ENCODE measurements at places on chromosomes 12 and 14. TPM values are rescaled to one million over a fixed set of nuclear protein-coding genes. Genes with fewer than 3 reads are reported as not detected.

PLBD1 gene
- 43.7 TPM for polyA plus RNA-seq

B3GNT4 gene
- 6.4 TPM for polyA plus RNA-seq

SFSWAP gene
- polyA plus RNA-seq = 52.6 TPM

HOXC4 gene
- polyA plus RNA-seq = 55.5 TPM

TAS2R46 gene
- not detected for polyA plus RNA-seq

CCDC38 gene
- 1.1 TPM for polyA plus RNA-seq

ASB2 gene
- 0.40 TPM for polyA plus RNA-seq

RDH12 gene
- polyA plus RNA-seq = 0.71 TPM

CCDC88C gene
- polyA plus RNA-seq = 42.5 TPM

ATXN2 gene
- 102 TPM for polyA plus RNA-seq

ACRBP gene
- polyA plus RNA-seq = 6.0 TPM
